ENCODE measurements at places on chromosomes 16 and 17.

GRCh38 chr17:79026376-79027273, 2.7 kb downstream of the C1QTNF1 start:
- peak; percentile 63 for DNase-seq

DNA sequence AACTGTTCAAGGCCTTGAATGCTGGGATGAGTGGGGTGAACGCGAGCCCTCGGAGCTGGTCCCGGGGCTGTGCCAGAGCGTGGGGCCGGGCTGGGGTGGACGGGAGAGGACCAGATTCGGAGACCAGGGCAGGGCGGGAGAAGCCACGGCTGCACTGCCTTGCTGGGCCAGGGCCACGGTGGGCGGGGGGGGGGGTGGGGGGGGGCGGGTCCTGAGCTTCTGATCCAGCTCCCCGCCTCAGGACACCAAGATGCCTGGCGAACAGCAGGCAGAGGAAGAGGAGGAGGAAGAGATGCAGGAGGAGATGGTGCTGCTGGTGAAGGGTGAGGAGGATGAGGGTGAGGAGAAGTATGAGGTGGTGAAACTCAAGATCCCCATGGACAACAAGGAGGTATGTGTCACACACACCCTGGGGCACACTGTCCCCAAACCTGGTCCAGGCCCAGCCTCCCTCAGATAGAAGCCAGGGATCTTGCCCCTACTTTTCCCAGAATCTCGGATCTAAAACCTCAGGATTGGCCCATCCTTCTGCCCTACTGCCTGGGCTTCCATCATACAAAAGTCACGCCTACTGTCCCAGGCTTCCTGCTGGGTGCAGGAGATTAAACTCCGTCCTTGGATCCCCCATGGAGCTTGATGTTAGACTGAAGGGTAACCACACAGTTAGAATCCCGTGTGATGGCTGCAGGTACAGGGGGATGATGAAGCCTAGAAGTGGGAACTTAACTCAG, 563 bp downstream of the ZNF771 start:
- DNase-seq: no peak

GRCh38 chr17:69430488-69430887, 16.0 kb downstream of the MAP2K6 start:
- DNase-seq: no peak

- DNase-seq: no peak
Measured at GRCh38 chr17:46922487-46922803, 515 bp upstream of the GOSR2 start.

DNA sequence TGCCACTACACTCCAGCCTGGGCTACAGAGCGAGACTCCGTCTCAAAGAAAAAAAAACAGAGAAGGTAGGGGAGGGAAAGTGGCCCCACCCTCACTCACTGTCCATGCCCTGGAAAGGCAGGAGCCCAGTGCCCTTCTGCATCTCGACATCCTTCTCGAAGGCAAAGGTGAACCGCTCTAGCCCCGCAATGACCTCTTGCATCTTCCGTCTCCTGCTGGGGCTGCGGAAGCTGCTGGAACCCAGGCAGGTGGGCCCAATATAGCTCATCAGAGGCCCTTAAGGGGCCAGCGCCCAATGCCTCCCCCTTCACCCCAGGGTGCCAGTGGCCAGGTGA, at the start of gene CPSF4L:
CPSF4L (minus strand) TSS at position 264 of the 335 bp plus-strand sequence; CDS start at position 202, 62 bp downstream.
- no peak for DNase-seq

DNA sequence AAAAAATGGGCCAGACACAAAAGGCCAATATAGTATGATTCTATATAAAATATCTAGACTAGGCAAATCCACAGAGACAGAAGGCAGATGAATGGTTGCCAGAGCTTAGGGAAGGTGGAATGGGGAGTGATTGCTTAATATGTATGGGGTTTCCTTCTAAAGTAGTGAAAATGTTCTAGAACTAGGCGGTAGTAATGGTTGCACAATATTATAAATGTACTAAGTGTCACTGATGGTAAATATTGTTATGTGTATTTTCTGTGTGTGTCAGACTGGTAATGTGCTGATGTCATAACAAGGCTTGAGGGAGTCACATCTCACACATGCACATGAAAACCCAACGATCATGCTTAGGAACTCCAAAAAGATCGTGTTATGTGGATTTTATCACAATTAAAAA, 106.9 kb upstream of the SIAH1 start:
- no peak for DNase-seq

- no peak for DNase-seq
Measured at GRCh38 chr16:23570992-23571632, 13.6 kb downstream of the UBFD1 start.

GRCh38 chr16:68992521-68992920, 112.9 kb upstream of the HAS3 start:
- DNase-seq: no peak

All from GM04503 (cell line).